ENCODE measurements at places on chromosomes 11 and 22.

GRCh38 chr22:20591295-20591645 lies 83.9 kb downstream of the MED15 start:
- DNase-seq = no peak

DNA sequence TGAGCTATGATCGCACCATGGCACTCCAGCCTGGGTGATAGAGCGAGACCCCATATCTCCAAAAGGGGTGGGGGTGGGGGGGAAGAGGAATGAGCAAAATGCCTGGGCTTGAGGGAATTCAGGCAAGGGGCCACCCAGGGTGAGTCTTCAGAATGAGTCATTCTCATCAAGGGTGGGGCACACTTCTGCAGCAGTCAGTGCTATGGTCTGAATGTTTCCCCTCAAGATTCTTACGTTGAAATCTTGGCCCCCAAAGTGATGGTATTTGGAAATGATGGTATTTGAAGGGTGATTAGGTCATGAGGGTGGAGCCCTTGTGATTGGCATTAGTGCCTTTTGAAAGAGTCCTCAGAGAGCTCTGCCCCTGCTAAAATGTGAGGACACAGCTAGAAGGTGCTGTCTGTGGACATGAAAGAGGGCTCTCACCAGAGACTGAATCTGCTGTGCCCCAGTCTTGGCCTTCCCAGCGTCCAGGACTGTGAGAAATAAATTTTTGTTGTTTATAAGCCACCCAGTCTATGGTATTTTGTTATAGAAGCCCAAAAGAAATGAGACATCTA lies 86.4 kb upstream of the THY1 start:
- DNase-seq = no peak

DNA sequence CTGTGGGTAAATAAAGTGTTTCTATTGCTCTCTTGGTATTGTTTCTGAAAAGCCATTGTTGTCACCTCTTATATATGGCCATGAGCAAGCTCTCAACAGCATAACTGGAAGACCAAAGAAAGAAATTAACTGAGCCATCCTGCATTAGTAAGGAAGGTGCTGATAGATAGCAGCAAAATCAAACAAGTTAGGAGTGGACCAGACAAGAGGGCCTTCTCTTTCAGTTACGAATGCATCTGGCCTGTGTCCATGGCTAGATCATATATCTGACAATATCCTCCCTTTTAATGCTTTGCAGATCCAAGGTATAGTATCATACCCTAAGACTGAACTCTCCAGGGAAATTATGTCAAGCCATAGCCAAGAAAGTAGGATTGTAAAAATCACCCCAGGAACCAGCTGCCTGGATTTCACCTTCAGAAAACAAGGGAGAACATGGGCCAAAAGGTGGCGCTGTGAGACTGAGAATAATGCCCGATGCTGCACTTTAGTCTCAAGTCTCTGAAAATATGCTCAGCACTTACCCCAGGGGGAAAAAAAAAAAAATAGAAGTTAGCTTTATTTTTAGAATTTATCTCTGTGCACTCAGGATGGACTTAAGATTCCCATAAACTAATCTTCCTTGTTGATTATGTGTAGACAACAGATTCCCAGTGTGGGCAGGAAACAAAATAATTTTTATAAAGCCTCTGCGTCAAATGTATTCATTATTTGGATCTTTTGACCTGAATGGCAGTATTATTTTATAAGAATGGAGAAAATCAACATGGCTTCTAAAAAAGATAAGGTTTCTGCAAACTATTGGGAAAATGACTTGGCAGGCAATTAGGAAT lies 415.1 kb downstream of the ETS1 start:
- DNase-seq = peak; percentile 85

GRCh38 chr11:10307022-10307399 lies 2.1 kb downstream of the ADM start:
- no peak for DNase-seq

GRCh38 chr11:7520981-7521487 lies 7.2 kb downstream of the PPFIBP2 start:
- DNase-seq = no peak

DNA sequence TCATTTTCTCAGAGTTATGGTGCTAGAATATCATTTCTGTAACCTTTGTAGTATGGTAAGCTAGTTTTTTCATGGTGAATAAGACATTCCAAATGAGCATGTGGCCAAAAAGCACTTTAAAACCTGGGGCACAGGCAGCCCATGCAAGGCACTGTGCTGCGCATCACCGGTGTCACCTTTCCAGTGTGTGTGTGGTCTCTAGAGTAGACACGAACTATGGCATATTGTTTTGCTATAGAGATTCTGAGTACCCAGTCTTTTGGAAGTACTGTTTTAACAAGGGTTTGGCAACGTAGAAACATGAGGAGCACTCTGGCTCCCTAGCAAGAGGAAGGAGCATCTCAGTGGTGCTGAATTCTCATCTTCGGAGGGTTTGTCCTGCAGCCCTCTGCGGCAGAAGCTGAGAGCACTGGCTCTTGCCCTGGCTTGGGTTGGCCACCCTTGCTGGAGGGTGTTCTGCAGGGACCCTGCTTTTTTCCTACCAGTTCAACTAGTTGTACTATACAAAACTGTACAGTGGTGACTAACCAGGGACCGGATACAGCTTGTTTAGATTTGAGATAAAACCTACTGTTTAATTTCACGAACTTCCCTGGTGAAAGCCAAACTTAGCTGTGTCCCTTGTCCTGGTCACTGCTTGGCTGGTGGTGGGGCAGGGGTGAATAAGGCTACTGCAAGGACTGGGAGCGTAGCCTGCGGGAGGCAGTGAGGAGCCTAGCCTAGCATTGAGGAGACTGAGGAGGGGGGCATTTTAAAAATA lies 135.7 kb downstream of the ATXN10 start:
- DNase-seq = no peak

DNA sequence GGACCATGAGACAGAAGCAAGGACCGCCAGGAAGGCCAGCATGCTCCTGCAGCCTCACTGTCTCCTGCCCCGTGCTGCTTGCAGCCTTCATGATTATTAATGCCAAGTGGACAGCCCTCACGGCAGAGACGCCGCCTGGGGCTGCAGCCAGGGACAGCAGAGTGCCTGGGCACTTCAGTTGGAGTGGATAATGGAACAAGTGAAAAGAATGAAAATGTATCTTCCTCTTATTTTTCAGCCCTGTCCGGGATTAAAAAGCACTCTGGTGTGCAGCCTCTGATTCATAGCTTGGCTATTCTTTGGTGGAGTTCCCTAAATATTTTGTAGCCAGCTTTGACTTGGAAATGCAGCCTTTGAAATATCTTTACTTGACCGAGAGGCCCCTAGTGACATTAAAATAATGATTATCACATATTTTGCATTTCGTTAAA lies 1404.2 kb downstream of the BRD1 start:
- DNase-seq = no peak

- no peak for DNase-seq
Measured at GRCh38 chr11:33916736-33917135, 24.9 kb upstream of the LMO2 start.

- no peak for DNase-seq
Measured at GRCh38 chr22:44160421-44160820, 20.3 kb upstream of the PARVG start.

DNA sequence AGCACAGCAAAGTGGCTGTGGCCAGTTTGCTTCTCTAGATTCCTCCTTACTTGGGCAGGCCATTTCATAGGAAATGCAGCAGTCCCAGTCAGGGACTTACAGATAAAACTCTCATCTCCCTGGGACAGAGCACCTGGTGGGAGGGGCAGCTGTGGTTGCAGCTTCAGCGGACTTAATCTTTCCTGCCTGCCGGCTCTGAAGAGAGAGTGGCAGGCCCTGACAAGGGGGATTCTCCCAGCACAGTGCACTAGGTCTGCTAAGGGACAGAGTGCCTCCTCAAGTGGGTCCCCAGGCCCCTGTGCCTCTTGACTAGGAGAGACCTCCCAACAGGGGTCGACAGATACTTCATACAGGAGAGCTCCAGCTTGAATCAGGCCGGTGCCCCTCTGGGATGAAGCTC lies 1649.1 kb downstream of the LRRC4C start:
- DNase-seq = no peak

GRCh38 chr11:67076202-67076601 lies 19.6 kb downstream of the RHOD start:
- DNase-seq = no peak

DNA sequence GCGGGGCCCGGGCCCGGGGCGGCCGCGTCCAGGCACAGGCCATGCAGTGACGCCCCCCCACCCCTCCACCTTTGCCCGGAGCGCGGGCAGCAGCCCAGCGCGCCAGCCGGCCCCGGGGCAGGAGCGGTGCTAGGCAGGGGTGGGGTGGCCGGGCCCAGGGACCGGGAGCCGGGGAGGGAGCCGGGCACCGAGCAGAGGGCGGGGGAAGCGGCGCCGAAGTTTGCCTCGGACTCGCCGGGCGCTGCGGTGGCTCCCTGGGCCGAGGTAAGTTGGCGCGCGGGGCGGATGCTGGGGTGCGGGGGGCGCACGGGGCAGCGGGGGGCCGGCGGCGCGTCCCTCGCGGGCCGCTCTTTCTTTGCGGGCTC lies 332 bp downstream of the TEAD1 start:
- no peak for DNase-seq

- no peak for DNase-seq
Measured at GRCh38 chr11:70818351-70818750, 420.0 kb downstream of the CTTN start.

DNA sequence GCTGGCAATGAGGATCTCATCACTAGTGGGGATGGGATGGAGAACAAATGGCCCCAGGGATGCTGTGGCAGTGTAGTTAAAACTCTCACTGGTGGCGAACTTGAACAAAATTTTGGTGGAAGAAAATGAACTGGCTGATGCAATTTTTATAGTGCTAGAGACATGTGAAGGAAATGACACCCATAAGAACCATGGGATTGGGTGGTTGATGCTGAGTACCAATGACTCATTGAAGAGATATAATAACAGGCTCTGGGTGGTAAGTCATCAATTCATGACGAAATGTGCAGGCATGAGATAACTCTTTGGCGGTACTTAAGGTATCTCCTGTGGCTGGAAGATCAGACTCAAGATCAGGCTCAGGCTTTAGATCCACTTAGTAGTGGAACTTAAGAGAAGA lies 172.9 kb upstream of the DDI1 start:
- DNase-seq = no peak

GRCh38 chr22:44828193-44828592 lies 75.8 kb downstream of the ARHGAP8 start:
- no peak for DNase-seq
